Thymus (tissue), 14 donors: ENCODE measurements at places on chromosomes 1 and 21. TPM values are rescaled to one million over a fixed set of nuclear protein-coding genes. Genes with fewer than 3 reads are reported as not detected.

GRCh38 chr1:25568090-25568833, 24.9 kb downstream of the LDLRAP1 start:
- no peaks in the 10 kb centered on the region for H3K27me3 ChIP-seq
- peaks cover 53% of the 10 kb centered on the region for H3K4me1 ChIP-seq
- peak overlapping the region; percentile 62 for H3K27ac ChIP-seq
- H3K36me3 ChIP-seq, result no peaks in the 10 kb centered on the region
- H3K4me3 ChIP-seq, result no peak overlapping the region

The PTPN22 gene
- 51.1 TPM for total RNA-seq

- DNase-seq, result no peak
- H3K27me3 ChIP-seq, result no peaks in the 10 kb centered on the region
- H3K36me3 ChIP-seq, result no peaks in the 10 kb centered on the region
- H3K4me1 ChIP-seq, result no peaks in the 10 kb centered on the region
- no peak overlapping the region for H3K27ac ChIP-seq
- no peak overlapping the region for H3K4me3 ChIP-seq
Observed at GRCh38 chr1:242554577-242554976, 30.1 kb upstream of the PLD5 start.

The G0S2 gene
- total RNA-seq, result 2.8 TPM

DNA sequence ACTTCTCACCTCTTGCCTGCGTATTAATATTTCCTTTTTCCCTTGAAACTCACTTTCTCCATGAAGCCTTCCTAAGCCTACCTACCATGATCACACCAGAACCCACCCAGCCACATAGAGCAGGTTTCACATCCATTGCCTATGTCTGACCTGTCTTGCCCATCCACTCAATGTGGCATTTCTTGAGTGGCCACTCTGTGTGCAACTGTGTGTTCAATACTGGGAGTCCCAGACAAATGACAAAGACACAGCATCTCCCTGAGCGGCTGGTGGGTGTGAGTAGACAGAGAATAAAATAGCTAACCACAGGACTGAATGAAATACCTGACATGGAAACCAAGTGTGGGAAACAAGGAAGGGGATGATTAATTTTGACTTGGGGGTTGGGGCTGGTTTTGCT, 3.1 kb downstream of the PTGFRN start:
- H3K36me3 ChIP-seq, result no peaks in the 10 kb centered on the region
- DNase-seq, result no peak
- H3K27me3 ChIP-seq, result peaks cover 50% of the 10 kb centered on the region

- peaks cover 53% of the 10 kb centered on the region for H3K4me1 ChIP-seq
- no peak for DNase-seq
- peaks cover 47% of the 10 kb centered on the region for H3K36me3 ChIP-seq
- no peak overlapping the region for H3K4me3 ChIP-seq
- H3K27me3 ChIP-seq, result no peaks in the 10 kb centered on the region
Observed at GRCh38 chr1:27588256-27589232, 15.4 kb downstream of the AHDC1 start.

DNA sequence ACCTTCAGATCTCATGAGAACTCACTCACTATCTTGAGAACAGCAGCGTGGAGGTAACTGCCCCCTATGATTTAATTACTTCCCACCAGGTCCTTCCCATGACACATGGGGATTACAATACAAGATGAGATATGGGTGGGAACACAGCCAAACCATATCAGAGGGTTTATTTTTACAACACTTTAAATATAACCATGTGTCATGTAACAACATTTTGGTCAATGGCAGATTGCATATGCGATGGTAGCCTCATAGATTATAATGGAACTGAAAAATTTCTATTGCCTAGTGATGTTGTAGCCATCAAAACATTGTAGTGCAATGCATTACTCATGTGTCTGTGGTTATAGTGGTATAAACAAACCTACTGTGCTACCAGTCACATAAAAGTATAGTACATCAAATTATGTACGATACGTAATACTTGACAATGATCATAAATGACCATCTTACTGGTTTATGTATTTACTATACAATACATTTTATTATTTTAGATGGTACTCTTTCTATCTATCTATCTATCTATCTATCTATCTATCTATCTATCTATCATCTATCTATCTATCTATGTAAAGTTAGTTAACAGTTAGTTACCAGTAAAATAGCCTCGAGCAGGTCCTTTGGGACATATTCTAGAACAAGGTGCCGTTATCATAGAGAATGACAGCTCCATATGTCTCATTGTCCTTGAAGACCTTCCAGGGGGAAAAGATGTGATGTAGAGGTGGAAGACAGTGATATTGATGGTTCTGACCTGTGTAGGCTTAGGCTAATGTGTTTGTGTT, 12.6 kb upstream of the S100B start:
- peaks cover 22% of the 10 kb centered on the region for H3K4me1 ChIP-seq
- H3K27ac ChIP-seq, result no peak overlapping the region
- DNase-seq, result no peak
- no peaks in the 10 kb centered on the region for H3K27me3 ChIP-seq

The HSPB7 gene
- under 0.01 TPM for total RNA-seq

The LMX1A gene
- total RNA-seq, result 0.05 TPM

The HSD3B2 gene
- total RNA-seq, result 0.42 TPM

The GJA8 gene
- total RNA-seq, result not detected

DNA sequence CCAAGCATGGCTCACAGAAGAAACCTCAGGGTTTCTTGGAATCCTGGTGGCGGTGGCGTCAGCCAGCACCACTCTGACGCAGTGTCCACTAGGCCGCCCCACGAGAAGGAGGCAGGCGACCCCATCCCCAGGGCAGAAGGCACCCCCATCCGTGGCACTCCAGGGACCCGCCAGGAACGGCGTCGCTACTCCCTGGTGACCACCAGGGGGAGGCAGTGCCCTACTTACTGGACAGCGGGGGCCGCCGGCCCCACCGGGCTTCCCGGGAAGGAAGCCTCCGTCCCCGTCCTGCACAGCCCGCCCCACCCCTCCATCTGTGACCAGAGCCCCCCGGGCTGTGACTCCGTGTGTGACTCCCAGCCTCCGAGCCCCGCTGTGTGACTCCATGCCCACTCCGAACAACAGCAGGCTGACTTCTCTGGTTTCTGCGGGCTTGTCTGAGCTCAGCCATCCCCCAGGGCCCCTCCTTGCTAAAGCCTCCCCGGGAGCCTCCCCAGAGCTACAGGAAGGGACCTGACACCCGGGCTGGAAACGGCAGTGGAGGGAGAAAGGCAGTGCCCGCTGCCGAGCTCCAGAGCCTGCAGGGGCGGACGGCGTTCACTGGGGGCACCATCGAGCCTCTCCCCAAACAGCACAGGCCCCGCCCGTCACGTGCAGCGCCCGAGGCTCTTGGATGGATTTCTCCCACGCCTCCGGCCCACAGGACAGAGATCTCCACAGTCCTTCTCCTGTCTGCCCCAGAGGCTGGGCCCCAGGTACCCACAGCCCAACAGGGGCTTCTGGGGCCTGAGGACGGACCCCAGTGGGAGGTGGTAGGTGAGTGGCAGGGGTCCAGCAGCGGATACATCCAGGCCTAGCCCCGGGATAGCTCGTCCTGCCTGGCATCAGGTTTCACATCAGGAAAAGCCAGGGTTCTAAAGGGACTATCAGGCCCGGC, 21.1 kb downstream of the KIF17 start:
- H3K36me3 ChIP-seq, result no peaks in the 10 kb centered on the region
- peak; percentile 32 for DNase-seq
- H3K27ac ChIP-seq, result peak overlapping the region; percentile 9
- H3K27me3 ChIP-seq, result no peaks in the 10 kb centered on the region
- no peaks in the 10 kb centered on the region for H3K4me1 ChIP-seq
- H3K4me3 ChIP-seq, result peak overlapping the region; percentile 55

DNA sequence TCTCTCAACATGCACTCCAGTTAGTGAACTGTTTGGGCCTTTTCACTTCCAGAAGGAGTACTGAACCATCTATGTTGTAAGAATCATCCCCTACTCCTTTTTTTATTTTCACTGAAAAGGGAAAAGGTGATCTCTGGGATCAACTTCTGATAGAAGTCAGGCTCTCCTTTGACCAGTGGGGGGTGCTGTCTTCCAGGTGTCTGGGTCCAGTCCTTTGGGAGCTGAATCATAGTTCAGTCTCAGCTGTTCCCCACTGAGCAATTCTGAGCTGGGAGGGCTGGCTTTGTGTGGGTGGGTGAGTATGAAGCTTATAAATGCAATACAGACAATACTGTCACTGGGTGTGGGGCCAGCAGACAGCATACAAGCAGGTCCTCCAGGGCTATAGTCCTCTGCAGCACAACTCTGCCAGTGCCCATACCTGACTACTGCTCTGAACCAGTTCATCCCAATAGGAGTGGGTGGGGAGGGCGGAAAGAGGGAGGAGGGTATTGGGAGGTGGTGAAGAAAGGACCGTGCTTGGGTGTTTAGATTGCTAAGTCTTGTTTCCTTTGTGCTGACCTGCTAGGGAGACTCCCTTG, 12.5 kb upstream of the SARS1 start:
- no peak overlapping the region for H3K4me3 ChIP-seq
- H3K27me3 ChIP-seq, result peaks cover 2% of the 10 kb centered on the region
- no peaks in the 10 kb centered on the region for H3K36me3 ChIP-seq

The FMO3 gene
- total RNA-seq, result 0.19 TPM

DNA sequence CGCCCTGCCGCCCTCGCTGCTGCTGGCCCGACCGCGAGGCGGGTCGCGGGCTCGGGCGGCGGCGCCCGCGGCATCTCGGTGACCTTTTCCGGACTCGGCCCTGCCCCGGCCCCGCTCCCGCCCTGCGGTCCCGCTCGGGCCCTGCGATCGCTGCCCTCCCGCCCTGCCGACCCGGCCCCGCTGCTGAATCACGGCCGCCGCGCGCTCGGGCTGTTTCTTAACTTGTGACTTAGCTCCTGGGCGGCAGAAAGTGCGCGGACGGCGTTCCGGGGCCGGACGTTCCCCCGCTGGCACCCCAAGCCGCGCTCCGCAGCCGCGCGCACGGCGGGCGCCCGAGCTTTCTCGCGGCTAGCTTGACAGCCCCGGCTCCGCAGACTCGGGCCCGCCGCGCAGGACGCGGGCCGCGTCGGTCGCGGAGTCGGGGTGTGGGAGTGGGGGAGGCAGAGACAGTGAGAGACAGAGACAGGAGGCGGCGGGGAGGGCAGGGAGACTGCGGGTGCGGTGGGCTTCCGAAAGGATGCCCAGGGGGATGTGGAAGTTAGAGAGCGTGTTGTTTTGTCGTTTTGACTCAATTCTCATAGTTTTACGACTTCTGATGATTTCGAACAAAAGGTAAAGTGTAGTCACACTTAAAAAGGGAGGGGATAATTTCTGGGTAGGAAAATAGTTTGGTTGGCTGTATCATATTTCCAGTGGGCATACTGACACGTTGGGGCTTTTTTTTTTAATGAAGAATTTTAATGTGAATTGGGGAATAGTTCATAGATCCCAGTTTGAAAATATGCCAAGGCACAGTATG, 49.8 kb downstream of the PRDM2 start:
- peaks cover 5% of the 10 kb centered on the region for H3K4me1 ChIP-seq
- peaks cover 4% of the 10 kb centered on the region for H3K36me3 ChIP-seq
- peak; percentile 42 for DNase-seq
- H3K27me3 ChIP-seq, result no peaks in the 10 kb centered on the region

The MX1 gene
- 148 TPM for total RNA-seq

DNA sequence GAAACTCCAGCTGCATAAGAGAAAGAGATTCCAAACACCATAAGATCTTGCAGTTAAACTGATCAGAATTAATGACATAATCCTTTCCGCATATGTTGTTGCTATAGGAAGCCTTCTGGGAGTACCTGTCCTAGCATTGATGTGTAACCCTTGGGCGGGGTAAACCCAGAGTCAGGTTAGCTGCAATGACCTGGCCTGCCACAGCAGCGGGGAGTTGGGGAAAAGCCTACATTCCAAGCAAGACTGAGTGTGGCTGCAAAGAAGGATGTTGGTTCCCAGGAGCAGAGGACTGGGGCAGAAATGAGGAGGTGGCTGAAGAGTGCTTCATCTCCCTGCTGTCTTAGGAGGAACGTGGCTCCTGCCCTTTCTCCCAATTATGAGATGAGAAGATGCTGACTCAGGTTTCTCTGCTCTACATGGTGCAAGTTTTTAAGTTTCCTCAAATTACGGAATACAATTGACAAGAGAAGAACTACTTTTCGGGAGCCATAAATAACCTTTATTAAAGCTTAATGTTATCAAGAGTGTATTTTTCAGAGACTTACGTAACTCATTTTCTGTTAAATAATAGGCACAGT, 142.1 kb downstream of the RYR2 start:
- H3K4me3 ChIP-seq, result no peak overlapping the region
- DNase-seq, result no peak
- H3K27me3 ChIP-seq, result no peaks in the 10 kb centered on the region
- H3K36me3 ChIP-seq, result no peaks in the 10 kb centered on the region

DNA sequence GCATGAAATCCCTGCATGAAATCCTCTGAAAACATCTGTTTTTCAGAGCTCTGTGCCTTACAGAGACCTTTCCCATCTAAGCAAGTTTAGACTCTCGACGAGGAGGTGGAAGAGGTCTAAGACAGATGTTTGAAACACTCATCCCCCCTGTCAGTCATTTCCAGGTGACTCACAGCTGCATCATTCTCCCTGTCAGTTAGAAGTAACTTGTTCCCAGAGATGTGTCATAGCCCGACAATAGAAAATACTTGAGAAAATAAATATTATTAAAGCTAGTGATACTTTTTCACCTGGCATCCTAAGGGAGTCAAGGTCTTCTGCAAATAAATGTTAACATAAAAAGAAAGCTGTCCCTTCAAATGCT, 41.6 kb upstream of the SEC16B start:
- no peaks in the 10 kb centered on the region for H3K36me3 ChIP-seq
- no peak for DNase-seq
- no peaks in the 10 kb centered on the region for H3K4me1 ChIP-seq
- H3K27ac ChIP-seq, result no peak overlapping the region
- H3K27me3 ChIP-seq, result no peaks in the 10 kb centered on the region

DNA sequence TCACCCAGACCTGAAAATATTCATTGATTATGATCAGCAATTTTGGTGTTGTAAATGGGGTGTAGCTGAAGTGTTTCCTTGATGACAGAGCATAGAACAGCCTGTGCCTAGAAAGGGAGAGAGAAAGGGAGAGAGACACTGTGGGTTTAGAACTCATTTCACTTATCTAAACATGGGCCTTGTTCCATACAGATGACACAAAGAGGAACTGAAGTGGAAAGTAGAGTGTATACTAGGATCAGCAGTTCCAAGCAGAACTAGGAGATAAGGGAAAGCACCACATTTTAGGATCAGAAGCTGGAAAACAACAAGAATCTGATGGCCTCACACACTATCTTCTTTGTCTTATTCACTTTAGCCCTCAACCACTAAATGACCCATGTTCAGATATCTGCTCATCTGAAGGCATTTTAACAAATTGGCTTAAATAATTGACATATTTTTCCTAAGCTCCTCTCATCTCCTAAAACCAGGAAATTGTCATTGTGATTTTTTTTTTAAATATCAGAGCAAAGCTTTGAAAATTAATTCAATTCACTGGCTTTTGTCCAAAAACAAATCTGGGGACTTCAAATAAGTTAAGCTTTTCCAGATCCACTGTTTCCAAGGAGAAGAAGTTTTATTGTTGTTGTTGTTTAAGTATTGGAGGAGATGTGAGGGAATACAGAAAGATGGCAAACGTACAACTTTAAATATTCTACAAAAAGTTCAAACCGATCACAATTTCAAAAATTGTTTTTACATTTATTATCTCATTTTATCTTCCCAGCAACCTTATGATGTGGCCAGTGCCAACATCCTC, 103.8 kb downstream of the LYPLAL1 start:
- no peak for DNase-seq
- no peak overlapping the region for H3K27ac ChIP-seq
- H3K36me3 ChIP-seq, result no peaks in the 10 kb centered on the region
- no peaks in the 10 kb centered on the region for H3K4me1 ChIP-seq
- H3K27me3 ChIP-seq, result no peaks in the 10 kb centered on the region
- no peak overlapping the region for H3K4me3 ChIP-seq
